ENCODE measurements at places on chromosomes 6 and 20.
A peak's percentile ranks its signal among the peaks of the same experiment; 100 is the strongest.

DNA sequence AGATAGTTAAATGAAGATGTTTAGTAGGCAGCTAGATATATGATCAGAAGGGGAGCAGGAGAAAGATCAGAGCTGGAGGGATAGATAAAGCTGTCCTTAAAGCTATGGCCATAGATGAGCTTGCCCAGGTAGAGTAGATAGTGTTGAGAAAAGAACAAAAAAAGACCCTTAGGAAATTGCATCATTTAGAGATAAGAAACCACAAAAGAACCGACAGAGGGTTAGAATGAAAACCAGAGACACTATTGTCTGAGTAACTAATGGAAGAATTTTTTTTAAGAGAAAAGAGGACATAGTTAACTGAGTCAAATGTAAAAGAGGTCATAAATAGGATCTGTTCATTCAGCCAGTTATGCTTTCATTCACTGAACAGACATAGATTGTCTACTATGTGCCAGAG, 101.8 kb downstream of the TNFAIP3 start:
- no peak for DNase-seq

GRCh38 chr6:166075925-166076324, 91.7 kb downstream of the TBXT start:
- no peak for DNase-seq

- DNase-seq = no peak
Measured at GRCh38 chr6:37554480-37554819, 54.8 kb upstream of the CCDC167 start.

DNA sequence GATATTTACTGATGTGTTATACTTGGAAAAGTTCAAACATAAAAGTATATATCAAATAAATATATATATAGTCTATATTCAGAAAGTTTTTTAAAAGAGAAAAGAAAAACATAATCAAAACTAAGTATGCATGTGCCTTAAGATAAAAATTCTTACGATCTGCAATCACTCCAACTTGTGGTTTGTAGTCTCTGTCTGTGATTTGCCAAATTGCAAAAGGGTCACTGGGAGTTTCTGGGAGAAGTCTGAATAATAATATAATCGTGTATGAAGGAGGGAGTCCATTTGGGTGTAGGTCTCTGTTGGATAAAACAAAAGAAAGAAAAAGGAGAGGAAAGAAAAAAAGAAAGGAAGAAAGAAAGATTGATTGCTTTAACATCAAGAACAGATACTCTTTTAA, 92.4 kb downstream of the COL12A1 start:
- no peak for DNase-seq

- DNase-seq = peak; percentile 68
Measured at GRCh38 chr6:44655412-44656342, 268.2 kb downstream of the CDC5L start.

DNA sequence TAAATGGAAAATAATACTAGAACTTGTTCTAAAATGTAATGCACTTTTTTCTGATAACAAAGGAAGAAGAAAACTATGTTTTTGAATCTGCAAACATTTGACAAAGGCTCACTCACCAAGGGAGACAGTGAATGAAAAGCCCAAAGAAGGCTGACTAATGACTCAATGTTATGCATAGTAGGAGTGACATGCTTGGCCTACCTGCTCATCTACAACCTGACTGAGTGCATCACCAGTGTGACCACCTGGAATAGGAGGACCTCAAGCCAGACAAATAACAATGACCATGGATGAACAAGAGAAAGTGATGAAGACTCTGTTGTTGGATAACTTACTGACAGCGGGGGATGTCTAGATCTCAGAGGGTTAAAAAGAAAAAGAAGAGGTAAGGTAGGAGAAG, 157.2 kb downstream of the SIM1 start:
- no peak for DNase-seq

- no peak for DNase-seq
Measured at GRCh38 chr6:34447910-34448309, 18.0 kb upstream of the PACSIN1 start.

GRCh38 chr6:163387317-163387716, 27.2 kb upstream of the QKI start:
- DNase-seq = no peak

DNA sequence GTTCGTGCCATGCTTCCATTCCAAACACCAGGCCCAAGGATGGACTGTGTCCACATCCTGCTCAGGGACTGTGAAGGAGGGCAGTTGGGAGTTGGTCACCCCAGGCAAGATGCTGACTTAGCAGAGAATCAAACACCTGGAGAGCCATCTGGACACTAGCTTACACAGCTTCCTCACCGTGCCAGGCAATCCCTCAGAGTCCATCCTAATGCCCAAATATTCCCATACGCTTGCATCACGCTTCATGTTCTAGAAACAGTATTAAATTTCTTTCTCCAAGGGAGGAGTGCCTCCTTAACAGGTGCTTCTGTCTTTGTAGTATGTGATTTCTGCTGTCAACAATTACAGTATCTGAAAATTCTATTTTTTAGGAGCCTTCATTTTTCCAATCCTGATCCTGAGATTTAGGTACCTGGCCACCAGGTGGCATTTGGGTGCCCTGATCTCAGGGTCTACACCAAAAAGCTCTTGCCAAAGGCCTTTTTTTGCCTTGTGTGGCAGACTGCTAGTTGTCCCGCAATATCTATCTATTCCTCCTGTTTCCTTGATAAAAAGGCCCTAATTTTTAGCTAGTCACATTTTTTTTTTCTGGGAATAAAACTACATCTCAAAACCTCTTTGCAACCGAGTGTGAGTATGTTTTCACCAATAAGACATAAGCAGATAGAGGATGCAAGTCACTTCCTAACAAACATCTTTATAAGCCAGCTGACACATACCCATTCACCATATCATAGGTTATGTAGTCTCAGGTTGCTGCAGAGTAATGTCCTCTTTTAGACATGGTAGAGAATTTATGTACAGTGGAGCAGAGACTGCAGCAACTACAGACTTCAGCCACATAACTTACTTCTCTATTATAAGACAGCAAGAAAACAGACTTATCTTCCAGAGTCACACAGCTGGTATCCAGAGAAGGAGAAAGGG, 85.0 kb downstream of the PREP start:
- DNase-seq = no peak

DNA sequence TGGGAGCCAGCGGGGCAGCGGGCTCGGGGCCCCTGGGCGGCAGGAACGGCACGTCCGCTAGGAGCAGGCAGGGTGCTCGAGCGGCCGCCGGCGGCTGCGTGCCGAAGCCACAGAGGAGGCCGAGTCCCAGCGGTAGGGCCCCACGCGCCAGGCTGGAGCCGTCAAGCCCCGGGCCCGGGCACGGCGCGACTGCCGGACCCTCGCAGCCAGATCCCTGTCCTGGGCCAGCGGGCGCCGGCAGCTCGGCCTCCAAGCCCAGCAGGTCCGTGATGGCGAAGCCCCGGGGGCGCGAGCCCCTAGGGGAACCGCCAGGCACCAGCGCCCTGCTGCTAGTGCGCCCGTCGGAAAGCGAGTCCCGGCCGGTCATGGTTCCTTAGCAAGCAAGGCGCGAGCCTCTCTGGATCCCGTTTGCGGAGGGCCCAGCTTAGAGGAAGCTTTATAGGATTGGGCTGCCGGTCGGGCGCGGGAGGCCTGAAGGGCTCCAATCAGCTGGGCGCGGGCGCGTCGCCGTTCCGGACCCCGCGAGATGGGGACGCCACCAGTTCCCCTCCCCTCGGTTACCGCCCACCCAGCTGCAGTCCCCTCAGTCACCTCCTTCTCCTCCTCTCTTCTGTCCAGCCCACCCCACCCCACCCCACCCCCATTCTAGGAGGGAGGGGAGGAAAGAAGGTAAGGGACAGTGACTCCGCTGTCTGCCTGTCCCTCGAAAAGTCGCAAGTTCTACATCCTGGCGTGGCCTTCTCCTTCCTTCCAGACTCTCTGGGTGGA, at the start of gene VSX1:
Gene VSX1 (minus strand): TSS at position 412 of the 768 bp plus-strand sequence. CDS start 45 bp downstream, at position 367.
- no peak for DNase-seq

- no peak for DNase-seq
Measured at GRCh38 chr6:40822619-40823018, 216.4 kb downstream of the UNC5CL start.

DNA sequence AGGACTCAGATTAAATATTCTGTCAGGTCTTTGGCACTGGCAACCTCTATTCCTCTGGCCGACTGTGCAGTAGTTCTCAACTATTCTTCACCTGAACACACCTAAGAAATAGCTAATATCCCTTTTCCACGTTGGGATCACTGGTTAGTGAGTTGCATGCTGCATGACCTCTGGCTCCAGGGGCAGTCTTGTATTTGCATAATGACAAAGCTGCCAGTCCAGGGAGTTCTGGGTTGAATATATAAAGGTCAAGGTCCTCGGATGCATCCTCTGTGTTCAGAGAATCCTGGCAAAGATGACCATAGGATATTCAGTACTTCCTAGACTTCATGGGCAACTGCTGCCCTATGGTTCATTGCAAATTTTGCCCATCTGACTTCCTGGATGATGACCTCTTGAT, 131.2 kb downstream of the DNAH8 start:
- no peak for DNase-seq

DNA sequence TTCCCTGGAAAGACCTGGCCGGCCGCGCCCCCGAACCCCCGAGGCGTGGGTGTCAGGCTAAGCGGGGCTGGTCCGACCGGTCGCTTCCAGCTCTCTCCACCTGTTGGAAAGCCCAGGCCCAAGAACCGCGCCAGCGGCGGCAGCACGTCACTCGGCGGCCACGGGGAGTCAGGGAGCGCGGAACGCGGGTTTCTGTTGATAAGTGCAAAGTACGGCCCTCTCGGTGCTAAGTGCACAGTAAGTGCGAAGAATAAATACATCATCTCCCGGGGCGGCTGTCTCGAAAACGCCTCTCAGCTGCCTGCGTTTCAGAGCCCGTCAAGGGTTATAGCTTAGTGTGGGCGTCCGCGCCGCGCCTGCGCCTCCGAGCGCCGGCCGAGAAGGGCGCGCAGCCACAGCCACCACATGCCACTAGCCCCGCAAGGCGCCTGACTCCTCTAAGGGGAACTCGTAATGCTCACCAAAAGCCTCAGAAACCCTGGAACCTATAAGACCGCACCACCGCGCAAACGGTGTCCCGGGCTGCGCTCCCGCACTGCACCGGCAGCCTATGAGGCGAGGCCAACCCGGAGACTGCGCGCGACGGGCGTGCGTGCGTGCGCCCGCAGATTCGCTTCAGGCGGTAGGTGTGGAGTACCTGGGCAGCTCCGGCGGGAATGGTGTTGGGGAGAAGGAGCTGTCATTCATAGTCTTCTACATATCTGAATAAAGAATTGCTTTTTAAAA, 9.2 kb upstream of the TBX18 start:
- no peak for DNase-seq

DNA sequence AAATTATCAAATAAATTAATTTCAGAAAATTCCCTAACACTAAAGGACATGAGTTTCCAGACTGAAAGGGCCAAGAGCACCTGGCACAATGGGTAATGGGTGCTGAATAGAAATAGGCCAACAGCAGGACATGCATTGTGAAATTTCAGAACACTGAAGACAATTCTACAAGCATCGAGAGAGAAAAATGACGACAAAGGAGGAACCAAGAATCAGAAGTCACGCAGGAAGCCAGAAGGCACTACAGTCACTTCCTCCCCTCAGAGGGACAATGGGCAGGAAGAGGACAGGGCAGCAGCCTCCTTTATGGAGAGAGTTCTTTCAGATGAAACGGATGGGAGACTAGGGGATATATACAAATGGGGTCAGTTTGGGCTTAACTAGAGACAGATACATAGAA, 29.6 kb downstream of the PCNA start:
- DNase-seq = peak; percentile 27

- DNase-seq = no peak
Measured at GRCh38 chr20:8749101-8749500, 319.8 kb upstream of the PLCB4 start.

DNA sequence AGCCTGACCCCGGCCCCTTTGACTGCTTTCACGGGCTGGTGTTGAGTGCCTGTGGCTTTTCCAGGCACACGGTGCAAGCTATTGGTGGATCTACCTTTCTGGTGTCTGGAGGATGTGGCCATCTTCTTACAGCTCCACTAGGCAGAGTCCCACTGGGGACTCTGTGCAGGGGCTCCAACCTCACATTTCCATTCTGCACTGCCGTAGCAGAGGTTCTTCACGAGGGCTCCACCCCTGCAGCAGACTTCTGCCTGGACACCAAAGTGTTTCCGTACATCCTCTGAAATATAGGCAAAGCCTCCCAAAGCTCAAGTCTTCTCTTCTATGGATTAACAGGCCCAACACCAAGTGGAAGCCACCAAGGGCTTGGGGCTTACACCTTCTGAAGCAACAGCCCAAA, 691.5 kb upstream of the POU3F2 start:
- no peak for DNase-seq

GRCh38 chr20:6671829-6672228, 95.7 kb upstream of the BMP2 start:
- DNase-seq = no peak

- no peak for DNase-seq
Measured at GRCh38 chr6:151352410-151353396, 38.7 kb downstream of the ZBTB2 start.

DNA sequence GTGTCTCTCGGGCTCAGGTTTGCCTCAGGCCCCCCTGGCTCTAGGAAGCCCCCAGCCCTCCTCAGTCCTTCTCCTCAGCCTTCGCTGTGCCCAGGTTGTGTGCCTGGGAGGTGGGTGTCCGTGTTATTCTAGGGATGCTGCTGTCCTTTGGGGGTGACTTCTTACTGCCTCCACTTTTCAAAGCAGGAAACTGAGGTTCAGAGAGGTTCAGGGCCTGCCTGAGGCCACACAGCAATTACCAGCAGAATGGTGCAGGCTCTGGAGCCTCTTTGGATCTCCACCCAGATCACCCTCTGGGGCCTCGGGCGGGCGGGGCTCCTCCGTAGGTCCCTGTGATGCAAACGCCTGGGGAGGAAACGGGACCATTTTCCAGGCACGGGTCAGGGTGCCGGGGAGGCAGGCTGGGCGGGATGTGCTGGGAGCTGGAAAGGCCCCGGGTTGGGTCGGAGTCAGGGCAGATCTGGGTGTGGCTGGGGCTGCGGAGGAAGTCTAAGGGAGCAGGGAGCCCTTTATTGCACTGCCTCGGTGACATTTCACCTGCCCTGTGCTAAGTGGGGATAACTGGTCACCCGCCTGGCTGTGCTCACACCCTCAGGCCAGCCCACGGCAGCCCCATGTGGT, 23.2 kb downstream of the GATA5 start:
- DNase-seq = no peak

GRCh38 chr20:12306107-12306506, 388.4 kb downstream of the BTBD3 start:
- DNase-seq = no peak

DNA sequence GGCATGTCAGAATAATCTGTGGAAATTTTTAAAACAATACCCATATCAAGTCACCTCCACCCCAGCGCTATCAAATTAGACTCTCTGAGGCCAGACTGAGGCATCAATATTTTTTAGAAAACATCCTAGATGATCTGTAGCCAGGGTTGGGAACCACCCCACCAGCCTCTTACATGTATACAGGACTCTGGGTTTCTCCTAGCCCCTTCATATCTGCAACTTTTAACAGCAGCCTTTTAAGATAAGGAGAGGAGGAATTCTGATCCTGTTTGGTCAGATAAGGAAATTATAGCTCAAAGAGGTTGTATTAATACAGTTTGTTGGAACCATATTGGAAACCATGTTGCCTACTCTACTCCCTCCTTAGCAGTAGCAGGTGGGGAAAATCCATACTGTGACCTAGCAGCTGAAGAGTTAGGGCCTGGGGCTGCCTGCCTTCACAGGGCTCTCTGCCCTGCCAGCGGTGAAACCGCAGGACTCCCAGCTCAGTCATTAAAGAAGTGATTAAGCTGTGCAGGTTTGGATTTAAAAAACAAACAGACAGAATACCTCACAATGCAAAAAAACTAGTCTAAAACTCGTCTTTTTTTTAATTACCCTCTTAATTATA, 30.0 kb downstream of the BRPF3 start:
- DNase-seq = no peak
